Stimulated activated CD8-positive, alpha-beta memory T cell treated with anti-CD3 and anti-CD28 coated beads, Interleukin-4, amount 100 ng/mL, for 1 hour (primary cell): ENCODE measurements at places on chromosomes 5 and 9.

GRCh38 chr5:143413958-143414669, 10.6 kb upstream of the NR3C1 start:
- DNase-seq = no peak

DNA sequence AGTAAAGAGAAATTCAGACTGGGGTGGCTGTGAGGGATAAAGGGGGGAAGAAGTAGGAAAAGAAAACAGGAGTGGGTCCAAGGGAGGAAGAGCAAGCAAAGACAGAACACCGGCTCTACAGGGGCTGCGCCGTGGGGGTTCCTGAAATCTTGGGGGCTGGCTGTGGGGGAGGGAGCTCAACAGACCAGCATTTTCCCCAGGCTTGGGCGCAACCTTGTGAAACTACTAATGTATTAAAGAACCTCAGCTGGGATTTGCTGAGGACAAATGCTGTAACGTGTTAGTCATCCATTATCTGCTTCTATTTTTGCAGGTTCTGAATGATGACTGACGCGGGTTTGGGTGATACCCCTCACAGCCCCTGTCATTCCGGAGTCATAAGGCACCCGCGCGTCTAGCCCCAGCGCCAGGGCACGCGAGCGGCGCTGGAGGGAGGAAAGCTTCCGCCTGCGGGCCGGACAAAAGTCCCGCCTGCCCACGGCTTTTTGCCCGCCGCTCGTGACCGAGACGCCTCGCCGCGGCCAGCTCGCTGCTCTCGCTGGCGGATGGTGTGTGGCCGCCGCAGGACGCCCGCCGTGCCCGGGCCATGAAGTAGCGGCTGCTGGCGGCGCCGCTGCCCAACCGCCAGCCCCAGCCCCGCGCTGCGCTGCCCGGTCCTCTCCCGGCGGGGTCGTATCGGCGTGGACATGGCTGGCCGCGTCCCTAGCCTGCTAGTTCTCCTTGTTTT, 110.6 kb downstream of the PAM start:
- no peak for DNase-seq

DNA sequence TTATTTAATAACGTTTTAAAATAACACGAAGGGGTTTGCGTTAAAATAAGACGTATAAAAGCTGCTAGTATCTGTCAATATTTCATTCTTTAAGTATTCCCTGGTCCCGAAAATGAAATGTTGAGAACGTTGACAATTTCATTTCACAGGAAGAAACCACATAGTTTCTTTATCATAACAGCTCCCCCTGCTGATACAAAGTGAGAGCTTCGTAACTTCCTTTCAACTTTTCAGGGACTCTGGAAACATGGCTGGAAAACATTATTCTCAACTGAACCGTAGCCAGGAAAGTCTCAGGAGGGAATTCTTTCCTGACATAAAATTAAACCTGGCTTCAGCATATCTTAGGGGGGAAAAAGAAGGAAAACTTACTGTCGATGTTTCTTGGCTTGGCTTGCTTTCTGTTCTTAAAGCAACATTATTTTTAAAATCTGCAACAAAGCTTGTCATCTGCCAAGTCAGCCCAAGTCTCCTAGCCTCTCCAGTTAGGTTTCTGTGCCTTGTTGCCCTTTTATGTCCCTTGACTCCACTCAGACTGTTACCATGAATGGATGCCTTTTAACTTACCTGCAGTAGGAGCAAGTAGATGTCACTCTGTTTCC, 122.9 kb upstream of the DAB2 start:
- DNase-seq = no peak

DNA sequence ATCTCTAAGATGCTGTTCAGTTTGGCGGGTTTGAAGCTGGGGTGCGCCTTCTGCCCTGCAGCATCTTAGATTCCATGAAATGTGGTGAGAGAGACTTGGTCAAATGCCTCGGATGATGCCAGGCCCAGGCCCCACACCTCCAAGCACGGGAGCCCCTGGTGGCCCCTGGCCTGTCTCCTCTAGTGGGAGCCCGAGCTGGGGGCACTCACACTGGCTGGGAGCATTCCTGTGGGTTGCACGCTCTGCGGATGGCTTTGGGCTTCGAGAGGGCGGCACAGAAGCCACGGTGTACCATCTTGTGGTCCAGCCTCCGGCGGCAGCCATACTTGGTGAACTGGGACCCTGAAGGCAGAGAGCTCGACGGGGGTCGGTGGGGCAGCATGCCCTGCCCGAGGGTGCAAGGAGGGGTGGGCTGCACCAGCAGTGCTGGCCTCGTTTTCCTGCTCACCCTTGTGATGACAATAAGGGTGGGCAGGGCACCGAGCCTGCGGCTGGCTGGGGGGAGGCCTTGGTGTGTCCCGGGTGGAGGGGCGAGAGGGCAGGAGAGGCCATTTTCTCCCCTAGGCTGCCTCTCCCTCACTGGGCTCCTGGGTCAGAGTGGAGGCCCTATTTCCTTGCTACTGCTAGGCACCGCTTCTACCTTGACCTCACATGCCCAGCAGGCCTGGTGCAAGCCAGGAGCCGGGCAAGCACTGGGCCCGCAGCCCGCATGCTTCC, 65.8 kb downstream of the ZNF354C start:
- DNase-seq = no peak

DNA sequence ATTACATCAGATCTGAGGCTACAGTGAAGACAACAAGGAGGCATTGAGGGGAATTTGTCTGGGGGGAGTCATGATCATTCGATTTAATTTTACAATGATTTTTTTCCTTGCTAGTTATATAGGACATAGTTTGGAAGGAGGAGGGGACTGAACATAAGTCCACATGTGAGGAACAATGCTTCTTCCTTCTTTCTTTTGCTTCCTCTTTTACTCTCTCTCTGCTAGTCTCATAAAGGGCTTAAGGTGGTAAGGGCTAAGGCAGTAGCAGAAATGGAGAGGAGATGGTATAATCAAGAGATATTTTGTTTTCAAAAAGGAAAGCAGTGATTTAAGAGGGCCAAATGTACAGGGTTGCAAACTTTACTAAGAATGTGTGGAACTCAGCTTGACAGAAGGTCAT, 64.3 kb downstream of the GRIN3A start:
- no peak for DNase-seq

- DNase-seq = no peak
Observed at GRCh38 chr9:27367921-27368315, 71.0 kb upstream of the EQTN start.

DNA sequence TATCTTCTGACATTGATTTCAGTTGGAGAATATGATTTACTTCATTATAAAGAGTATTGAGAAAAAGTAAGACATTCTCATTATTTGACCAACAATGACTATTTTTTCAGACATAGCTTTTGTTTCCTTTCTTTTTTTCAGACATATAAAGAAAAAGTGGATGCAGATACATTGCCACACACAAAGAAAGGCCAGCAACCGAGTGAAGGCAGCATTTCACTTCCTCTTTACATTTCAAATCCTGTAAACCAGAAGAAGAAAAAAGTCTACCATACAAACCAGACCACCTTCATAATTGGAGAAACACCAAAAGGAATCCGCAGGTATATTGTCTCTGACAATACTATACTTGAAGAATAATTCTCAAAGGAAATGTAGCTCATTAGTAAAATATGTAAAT, 128.9 kb downstream of the ERCC6L2 start:
- no peak for DNase-seq

GRCh38 chr9:123162791-123163345, 105.5 kb downstream of the STRBP start:
- no peak for DNase-seq

- no peak for DNase-seq
Observed at GRCh38 chr9:36030871-36031270, 5.8 kb upstream of the RECK start.

DNA sequence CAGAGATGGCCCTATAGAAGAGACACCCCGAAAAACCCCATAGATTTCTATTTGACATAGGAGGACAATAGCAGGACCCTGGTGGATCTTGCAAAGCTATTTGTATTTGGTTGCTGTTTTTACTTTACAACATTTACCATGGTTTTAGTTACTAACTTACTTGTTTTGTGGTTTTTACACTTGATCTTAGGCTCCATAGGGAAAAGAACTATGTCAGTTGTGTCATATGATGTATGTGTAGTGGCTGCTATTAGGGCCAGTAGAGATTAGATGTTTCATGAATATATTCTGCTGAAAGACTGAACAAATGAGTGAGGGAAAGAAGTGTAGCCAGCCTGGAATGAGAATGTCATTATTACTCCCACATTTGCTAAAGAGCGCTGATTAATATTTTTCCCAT, 388.1 kb downstream of the SEMA5A start:
- no peak for DNase-seq

- DNase-seq = peak; percentile 88
Observed at GRCh38 chr9:114505187-114506081, at the start of gene WHRN. Gene WHRN (minus strand): TSS chr9:114505473. CDS start chr9:114504801, 672 bp downstream.

GRCh38 chr9:94079236-94079635, 5.0 kb upstream of the PTPDC1 start:
- no peak for DNase-seq

- DNase-seq = no peak
Observed at GRCh38 chr9:112411626-112412027, 31.7 kb downstream of the HSDL2 start.

- DNase-seq = no peak
Observed at GRCh38 chr9:119938871-119939270, 569.6 kb upstream of the BRINP1 start.

DNA sequence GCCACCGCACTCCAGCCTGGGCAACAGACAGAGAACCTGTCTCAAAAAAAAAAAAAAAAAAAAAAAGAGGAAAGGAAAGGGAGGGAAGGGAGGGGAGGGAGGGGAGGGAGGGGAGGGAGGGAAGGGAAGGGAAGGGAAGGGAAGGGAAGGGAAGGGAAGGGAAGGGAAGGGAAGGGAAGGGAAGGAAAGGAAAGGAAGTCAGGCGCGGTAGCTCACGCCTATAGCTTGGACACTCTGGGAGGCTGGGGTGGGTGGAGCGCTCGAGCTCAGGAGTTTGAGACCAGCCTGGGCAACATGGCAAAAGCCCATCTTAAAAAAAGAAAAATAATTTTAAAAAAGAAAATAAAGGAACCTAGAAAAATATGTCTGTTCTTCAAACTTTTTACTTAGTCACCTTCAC, 56.0 kb upstream of the CER1 start:
- DNase-seq = no peak

DNA sequence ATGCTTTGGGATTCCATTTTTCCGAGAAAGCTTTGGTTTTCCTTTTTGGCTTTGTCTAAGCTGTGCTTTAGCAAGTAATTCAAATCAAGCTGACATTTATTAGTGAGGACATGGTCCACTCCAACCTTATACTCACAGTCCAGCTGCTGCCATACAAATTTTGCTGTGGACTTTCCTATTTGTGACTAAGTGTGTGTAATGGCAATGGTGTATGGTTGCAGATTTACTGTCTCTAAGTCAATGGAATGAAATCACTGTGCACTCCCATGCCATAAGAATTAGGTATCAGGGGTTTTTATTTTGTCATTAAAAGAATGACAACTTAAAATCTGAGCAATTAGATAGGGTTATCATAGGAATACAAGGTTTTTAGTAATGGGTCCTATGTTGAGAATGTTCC, 530.0 kb downstream of the CCDC171 start:
- DNase-seq = no peak

DNA sequence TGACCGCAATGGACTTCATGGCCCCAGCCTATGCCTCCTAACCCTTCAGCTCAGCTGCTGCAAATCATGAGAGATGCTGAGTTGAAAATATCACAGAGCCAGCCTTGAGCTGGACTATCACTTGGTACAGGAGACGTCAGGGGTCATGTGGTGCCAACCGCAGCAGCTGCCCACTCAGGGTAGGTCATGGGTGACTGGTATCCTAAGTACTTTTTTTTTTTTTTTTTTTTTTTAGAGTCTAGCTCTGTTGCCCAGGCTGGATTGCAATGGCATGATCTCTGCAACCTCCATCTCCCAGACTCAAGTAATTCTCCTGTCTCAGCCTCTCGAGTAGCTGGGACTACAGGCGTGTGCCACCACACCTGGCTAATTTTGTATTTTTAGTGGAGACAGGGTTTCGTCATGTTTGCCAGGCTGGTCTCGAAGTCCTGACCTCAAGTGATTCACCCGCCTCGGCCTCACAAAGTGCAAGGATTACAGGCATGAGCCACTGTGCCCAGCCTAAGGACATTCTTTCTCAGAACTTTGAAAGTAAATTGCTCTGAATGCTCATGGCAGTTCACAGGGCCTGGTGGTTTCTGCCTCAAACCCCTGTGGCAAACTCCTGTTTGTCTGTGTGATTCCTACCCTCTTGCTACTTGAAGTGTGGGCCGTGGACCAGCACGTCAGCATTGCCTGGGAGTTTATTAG, 21.3 kb downstream of the WWC1 start:
- DNase-seq = no peak

DNA sequence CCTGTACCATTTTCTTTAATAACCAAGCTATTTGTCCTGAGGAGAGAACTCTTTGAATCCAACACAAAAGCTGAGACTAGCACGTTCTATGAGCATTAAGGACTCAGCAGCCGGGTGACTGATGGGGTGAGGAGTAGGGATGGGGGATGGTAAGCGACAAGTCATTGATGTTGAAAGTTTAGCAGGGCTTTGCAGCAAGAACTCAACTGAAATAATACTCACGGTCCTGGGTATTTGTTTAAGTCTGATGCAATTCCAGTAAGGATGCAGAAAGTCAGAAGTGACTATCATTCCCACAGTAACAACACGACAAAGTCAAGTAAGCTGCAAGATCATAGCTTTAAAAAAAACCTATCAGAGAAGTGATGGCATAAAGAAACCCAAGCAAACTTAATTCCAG, 131.1 kb downstream of the ACTL7B start:
- no peak for DNase-seq
